Stimulated activated CD4-positive, alpha-beta T cell treated with anti-CD3 and anti-CD28 coated beads, Interleukin-2, amount 100 ng/mL, for 48 hours (primary cell): ENCODE measurements at places on chromosomes 7 and 10.

- no peak for DNase-seq
Measured at GRCh38 chr7:114160925-114161324, 242.1 kb upstream of the PPP1R3A start.

DNA sequence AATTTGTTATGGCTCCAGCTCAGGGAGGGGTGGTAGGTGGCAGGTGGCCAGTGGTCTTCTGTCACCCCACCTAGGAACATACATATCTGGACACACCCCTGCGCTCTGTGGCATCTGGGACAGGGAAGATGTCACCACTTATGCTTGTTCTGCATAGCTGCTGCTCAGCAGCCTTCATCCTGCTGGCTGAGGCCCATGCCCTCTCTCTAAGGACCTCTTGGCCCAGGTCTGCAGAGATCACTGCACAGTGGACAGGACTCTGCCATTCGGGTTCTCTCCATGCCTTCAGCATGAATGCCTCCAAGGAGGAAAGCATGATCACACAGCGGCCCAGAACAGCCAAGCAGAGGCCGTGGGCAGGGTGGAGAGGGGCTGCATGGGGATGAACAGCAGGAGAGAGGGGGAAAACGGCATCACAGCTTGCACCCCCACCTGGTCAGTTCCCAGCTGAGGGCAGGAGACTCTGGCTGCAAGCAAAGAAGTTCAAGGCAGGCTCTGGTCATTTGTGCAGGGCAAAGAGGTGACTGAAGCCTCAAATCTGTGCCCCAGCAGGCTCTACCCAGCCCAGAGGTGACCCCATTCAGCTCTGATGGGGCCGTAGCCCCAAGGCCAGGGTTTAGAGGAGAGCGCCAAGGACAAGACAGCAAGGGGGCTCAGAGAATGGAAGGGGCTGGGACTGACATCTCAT, 47.8 kb upstream of the GDF10 start:
- DNase-seq: no peak

- DNase-seq: no peak
Measured at GRCh38 chr10:1166101-1166827, 110.1 kb downstream of the WDR37 start.

DNA sequence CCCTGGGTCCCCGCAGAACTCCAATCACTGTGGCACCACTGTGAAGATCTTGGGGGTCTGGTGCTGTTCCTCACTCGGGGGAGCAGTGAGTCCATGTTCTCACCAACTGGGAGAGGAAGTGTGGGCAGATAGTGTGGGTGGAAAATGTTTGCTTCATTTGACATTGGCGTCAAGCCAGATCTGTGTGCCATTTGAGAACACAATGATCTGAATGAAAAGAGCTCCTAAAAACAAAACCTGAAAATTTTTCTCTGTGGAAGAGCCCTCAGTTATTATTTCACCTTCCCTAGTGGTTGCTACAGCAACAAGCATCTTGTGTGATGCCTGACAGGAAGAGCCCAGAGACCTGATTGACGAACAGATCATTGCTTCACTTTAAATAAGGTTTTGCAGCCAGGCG, 125.6 kb downstream of the VIPR2 start:
- DNase-seq: no peak

DNA sequence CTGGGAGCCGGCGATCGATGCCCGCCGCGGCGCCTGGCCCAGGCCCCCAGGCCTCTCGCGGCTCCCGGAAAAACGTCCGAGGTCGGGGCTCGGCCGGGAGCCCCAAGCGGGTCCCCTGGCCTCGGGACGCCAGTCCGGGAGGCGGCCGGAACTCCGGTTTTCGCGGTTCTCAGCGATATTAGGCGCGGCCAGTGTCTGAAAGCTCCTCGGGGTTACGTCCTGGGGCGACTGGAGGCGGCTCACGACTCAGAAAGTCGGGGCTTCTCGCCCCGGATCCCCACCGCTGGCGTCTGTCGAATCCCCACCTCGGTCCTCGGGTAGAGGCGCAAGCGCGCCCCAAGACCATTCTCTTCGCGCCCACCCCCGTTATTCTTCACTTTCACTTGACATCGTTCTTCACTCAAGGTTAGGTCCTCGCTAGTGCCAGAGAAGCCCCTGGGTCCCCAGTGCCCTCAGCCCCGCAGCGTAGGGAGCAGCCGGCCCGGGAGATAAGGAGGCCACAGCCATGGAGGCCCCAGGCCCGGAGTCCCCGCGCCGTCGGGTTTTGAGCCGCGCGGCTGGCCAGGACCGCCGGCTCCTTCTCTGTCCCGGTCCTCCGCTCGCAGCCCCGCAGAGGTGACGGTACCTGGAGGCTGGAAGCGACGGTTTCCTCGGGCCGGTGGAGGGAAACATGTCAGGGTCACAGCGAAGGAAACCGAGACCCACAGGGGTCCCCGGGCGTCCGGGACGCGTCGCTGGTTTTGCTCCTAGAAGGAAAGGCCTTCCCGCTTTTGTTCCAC, 35.2 kb upstream of the EBLN1 start:
- peak; percentile 37 for DNase-seq

DNA sequence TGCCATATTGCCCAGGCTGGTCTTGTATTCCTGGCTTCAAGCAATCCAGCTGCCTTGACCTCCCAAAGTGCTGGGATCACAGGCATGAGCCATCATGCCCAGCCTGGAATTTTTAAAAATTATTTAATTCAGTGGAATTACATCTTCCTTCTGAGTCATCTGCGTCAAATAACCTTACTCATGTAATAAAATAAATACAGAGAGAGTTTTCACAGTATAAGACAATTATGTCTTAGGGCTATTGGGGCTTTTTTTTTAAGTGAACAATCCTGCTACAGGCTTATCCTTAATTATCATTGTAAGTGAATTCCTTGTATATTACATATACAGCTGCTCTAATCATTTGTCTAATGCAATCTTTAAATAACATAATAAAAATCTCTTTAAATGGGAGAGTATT, 108.3 kb downstream of the MAPK8 start:
- no peak for DNase-seq

DNA sequence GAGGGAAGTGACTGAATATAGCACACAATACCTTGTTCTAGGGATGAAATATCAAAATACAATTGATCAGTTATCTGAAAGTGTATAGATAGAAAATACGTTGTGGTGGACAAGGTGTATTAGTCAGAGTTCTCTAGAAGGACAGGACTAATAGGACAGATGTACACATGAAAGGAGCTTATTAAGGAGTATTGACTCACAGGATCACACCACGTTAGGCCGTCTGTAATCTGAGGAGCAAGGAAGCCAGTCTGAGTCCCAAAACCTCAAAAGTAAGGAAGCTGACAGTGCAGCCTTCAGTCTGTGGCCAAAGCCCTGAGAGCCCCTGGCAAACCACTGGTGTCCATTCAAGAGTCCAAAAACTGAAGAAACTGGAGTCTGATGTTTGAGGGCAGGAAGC, 406.1 kb downstream of the MDFIC start:
- no peak for DNase-seq

DNA sequence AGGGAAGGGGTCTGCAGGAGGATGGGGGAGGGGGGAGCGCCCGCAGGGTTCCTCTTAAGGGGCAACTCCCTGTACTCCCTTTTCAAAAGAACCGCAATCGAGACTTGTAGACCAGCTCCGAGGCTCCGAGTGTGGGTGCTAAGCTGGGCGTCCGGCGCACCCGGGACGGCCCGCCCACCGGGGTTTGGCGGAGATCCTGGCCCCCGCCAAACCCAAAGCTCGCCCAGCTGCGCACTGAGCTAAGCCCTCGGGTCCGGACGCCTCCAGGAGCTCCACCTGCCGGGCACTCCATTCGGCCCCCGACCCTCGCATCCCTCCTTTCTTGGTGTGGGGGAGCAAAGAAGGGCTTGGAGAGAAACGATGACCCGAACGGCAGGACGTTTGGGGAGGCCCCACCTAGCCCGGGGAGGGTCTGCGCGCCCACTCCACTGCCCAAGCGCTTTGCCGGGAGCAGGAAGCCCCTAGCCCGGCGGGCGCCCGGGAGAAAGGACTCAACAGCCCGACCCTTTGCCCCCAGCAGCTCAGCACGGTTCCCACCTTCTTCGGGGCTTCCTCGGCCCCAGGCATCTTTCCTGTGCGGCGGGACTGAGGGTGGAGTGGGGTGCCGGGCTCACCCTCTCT, 651 bp downstream of the AFAP1L2 start:
- no peak for DNase-seq

DNA sequence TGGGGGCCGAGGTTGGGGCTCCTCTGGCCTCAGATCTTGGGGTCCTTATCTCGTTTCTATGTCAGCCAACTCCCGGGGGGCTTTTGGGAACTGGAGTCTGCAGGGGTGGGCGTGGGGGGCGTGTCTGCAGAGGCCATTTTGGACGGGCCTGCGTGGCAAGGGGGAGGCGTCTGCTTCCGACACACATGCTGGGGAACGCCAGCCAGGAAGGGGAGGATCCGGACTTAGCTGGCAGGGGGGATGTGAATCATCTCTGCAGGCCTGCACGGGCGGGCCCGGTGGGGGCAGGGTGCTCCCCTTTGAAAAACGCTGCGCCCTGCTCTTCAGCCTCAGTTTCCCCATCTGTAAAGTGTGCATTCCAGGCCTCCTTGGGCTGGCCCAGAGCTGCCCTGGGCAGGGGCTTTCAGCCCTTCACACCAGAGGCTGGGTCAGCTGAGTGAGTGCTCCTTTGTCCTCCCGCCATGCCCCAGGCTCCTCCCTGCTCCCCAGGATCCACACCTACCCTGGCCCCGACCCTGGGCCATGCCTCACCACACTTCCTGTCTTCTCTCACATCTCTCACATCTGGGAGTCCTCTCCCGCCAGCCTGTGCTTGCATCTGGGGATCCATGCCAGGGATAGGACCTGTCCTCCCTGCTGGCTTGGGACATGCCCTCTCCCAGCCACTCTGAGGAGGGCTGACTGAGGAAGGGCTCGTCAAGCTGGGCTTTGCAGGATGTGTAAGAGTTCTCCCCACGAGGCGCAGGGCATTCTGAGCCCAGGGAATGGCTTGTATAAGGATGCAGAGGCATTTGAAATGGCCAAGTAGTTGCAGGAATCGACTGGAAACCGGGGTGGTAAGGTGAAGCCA, 172.6 kb upstream of the TNRC18 start:
- peak; percentile 69 for DNase-seq

DNA sequence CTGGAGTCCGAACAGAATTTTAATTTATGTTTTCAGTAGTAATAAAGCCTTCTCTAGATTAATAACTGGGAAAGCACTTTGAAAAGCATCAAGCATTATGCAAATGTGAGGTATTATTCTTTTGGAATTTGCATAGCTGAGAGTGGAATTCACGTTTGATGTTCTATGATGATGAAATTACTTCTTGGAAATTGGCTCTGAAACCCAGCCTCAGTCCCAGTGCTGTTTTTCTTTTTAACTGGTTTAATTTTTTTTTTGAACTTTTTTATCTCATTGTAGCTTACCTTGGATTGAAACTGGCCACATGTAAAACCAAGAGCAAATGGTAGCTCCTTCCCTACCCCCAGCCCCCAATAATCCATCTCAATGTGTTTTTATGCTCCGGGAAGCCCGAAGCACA, 1.2 kb downstream of the TBXAS1 start:
- DNase-seq: no peak

DNA sequence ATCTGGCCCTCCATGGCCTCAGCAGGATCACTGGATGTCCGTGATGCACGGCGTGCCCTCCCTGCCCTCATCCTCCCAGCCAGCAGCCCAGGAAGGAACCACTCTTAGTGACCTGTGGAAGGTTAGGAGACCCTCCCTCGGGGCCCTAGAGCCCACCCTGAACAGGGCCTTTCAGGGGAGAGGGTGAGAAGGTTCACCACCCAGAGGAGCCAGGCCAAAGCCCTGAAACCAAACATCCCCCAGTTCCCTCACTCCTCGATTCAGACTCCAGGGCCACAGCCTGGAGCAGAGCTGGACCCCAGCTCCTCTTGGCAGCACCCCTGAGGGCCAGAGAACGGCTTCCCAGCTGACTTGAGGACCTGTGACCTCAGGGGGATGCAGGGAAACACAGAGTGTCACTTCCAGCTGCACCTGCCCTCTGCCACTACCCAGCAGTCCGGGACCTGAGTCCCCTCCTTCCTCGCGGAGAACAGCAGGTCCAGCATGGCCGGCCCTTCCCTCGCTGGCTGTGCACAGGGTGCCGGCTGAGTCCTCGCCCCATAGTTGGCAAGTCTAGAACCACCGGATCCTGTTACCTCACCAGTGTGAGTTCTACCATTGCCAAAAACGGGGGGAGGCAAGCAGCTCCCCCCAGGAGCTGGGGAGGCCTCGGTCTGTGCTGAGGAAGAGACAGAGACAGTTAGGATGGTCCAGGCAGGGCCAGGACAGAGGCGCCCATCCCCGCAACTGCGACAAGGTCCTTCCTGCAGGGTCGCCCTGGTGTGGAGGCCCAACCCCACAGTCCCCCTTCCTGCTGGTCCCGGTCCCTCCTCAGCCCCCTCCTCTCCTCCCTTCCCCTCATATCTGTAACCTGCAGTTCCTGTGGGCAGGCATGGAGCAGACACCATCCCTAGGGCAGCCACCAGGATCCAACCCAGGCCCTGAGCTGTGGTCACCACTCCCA, 158.6 kb downstream of the NRF1 start:
- no peak for DNase-seq

- DNase-seq: no peak
Measured at GRCh38 chr10:30047430-30047829, 12.0 kb downstream of the JCAD start.

DNA sequence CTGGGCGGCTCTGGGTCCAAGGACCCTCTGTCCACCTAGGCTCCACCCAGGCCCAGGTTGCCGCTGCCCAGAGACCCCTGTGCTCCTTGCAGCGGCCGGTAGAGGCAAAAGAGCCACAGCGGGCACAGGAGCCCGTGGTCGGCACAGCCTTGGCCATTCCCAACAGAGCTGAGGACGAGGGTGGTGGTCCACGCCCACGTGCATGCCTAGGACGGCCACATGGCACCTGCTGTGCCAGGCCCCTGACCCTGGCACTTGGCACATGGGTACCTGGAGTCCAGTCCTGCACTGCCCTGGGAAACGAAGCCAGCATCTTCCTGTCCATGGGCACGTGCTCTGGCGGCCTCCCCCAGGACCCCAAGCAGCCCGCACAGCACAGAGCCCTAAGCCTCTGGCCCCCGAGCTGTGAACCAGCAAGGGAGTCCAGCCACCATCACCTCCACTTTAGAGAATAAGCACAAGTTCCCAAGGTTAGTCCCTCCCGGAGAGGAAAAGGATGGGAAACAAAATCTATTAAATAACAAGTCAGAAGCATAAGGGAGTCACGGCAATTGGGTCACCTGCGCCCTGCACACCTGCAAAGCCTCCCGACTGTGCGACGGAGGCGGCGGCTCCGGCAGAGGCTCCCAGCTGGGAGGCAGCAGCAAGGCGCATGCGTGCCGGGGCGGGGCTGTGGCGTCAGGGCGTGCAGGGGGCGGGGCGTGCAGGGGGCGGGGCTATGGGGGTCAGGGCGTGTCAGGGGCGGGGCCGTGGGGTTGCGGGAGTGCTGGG, 59.1 kb downstream of the STK32C start:
- DNase-seq: peak; percentile 23
